ENCODE measurements at places on chromosomes 7 and 10. TPM values are rescaled to one million over a fixed set of nuclear protein-coding genes. Genes with fewer than 3 reads are reported as not detected.

Gene ABCC2
- total RNA-seq: 0.69 TPM

Gene NRCAM
- 0.86 TPM for total RNA-seq

GRCh38 chr10:29994811-29995210 is 64.6 kb downstream of the JCAD start:
- DNase-seq: no peak

Gene FAM180A
- total RNA-seq: not detected

DNA sequence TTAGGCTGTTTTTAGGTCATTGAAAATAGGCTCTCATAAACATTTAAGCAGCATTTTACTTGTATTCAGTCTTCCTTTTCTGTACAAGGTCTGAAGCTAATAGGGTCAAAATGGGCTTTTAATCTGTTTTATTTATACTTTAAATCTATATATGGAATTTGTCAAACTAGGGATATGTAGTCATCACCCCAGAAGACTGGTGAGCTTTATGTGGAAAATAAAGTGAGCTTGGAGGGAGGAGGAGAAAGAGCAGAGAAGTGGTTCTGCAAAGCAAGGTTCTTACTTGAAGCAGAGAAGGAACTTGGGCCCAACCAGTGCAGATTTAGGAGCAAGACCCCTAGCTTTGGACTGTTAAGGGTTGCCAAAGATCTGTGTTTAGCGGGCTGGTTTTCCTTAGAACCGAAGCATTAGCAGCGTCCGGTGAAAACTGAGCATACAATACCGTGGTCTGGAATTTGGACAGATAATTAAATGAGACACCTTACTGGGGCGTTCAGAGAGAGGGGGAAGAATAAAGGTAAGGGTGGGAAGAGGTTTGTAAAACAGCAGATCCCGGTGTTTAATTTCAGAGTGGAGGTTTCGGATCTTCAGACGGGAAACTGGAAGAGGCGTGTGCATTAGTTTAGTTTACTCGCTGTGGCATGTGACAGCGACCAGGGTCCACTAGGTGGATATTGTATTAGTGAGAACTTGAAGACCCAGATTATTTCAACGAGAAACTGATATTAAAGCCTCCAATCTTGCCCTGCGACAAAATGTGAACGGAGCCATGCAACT is 2.4 kb downstream of the BAMBI start:
- peak; percentile 42 for DNase-seq

Gene EGR2
- 0.09 TPM for total RNA-seq

Gene OR6V1
- not detected for total RNA-seq

Gene HMX3
- not detected for total RNA-seq

Gene AQP1
- total RNA-seq: 25.9 TPM

DNA sequence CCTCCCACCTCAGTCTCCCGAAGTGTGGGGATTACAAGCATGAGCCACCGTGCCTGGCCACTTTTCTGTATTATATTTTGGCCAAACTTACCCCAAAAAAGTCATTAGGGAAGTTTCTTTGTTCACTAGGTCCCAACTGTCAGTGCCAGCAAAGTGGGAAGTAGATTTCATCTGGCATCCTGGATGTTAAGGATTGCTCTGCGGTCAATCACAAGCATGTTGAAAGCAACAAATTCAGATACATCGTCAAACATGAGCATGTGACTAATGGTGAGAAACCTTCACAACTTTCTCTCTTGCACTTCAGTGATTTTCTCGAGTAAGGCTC is 14.3 kb upstream of the LRRC17 start:
- DNase-seq: no peak

Gene AIFM2
- total RNA-seq: 15.3 TPM

Gene SLC16A9
- total RNA-seq: 34.1 TPM

Gene SLC25A13
- 73.5 TPM for total RNA-seq

- no peak for DNase-seq
Observed at GRCh38 chr7:47568547-47568946, 13.4 kb downstream of the TNS3 start.

DNA sequence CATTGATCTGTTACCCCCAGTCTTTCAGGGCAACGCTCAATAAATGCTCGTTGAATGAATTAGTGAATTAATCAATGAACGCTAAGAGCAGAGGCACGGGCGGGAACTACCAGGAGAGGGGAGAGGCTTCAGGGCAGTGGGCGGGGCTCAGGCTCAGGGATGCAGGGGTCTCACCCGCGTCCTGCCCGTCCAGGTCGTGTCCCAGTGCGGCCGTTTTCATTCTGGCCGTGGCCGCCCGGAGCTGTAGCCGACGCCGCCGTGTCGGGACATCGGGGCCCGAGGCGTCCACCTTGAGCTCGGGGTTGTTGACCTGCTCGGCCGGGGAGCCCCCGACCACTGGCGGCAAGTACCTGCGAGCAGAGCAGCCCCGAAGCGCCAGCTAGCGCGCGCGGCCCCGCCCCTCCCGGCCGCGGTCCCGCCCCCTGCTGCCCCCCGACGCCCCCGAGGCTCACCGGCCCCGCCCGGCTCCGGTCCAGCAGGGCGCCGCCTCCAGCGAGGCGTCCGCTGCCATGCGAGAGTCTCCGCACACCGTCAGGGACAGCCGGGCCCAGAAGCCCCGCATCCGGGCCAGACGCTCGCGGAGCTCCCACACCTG is 2.8 kb upstream of the GAL3ST4 start:
- no peak for DNase-seq

Gene MSRB2
- 29.0 TPM for total RNA-seq

- DNase-seq: no peak
Observed at GRCh38 chr10:69240455-69240854, 20.3 kb downstream of the HKDC1 start.

DNA sequence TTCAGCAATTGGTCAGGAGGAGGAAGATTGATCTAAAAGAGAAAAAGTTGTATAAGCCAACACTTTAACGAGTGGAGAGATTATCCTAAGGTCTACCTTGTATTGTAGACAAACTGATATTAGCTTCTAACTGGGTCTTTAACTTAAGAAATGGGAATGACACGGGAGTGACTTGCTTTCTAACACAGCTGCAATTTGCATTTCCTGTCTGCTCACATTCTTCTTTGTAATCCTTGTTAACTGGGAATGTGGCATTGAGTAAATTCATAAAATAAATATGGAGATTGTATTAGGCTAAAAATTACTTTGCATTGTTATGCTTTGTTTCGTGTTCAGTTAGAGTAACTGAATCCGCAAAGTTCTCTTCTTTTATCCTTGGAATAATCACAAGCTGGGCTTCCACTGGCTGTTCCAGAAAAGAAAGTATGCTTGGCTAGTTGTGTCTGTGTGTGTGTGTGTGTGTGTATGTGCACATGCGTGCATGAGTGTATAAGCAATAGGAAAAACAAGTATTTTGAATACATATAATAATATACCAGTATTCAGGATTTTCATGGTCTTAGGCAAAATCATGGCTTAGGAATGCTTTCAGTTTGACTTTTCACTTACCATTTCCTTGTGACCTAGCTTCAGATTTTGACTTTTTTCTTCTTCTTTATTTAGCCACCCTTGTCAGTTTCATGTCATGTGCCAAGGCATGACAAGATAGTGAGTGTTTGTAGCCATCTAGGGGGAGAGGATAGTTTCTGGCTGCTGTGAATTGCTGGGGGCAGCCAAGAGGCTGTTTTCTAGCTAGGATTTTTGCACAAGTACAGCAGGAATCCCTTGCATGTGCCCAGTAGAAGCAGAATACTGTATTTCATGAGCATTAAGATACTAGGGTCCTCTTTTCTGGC is 54.5 kb upstream of the FZD8 start:
- no peak for DNase-seq

DNA sequence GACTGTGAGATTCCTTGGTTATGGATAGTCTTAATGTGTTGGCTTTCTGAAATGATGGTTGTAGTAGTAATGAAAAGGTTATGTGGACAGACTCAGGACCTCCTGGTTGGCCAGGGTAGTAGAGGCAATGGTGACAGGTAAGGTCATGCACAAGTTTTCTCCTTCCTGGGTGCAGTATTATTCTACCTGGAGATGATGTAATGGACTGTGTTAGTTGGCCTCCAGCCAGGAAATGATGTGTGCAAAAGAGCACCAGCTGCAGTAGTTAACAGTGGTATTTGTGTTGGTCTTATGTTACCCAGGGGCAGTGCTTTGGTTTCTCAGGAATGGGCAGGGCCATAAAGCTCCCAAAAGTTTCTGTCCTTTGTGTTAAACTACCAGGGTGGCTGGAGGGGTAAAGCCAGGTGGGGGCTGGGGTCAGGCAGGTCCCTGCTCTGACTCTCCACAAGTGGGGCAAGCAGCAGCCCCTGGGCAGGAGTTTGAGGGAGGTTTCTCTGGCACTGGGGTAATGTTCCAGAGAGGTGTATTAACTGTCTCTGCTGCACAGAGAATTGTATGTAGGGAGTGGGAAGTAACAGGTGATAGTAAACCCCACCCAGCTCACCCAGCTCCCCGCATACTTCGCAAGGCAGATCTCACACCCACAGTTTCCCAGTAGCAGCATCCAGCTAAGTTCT is 36.3 kb downstream of the GPR22 start:
- no peak for DNase-seq

GRCh38 chr7:50181081-50181480 is 88.0 kb upstream of the ZPBP start:
- no peak for DNase-seq

Gene PODXL
- 446 TPM for total RNA-seq

DNA sequence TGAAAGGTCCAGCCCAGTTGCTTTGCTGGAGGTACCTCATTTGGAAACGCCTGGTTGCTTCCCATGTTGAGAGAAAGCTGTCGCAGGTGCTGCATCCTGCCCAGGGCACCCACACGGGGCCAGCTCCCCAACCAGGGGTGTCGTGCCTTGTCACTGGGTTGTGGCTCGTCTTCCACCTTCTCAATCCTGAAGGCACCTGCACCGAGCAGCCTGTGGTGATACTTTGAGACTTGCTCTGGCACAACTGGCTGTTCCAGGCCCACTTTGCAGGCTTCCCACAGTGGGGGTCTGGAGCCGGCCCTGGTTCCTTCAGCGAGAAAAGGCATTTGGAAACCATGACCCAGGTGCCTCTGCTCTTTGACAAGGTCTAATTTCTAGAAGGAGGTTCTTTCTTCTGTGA is 197.3 kb upstream of the PPP2R2D start:
- DNase-seq: no peak

Gene CALY
- not detected for total RNA-seq

- peak; percentile 51 for DNase-seq
Observed at GRCh38 chr7:1521456-1521855, 9.0 kb upstream of the MAFK start.

DNA sequence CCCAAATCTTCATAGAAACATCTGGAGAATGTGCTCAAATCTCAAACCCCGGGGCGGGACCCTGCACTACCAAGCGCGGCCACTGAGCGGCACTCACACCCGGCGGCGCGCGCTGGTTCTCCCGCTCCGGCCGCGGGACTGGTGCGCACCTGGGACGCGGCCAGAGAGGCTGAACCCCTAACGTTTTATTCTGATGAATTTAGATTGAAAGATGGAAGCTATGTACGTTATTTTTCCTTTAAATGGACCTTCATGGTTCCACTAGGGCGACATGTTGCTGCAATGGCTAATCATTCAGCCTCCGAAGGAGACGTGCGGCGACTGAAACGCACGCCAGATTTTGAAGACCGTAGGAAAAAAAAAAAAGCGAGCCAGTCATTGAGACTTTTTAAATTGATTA is 107.0 kb upstream of the INSIG1 start:
- DNase-seq: peak; percentile 11

Gene DRGX
- not detected for total RNA-seq

Gene ANKRD30A
- not detected for total RNA-seq

Gene LRRD1
- not detected for total RNA-seq

Gene SDHAF3
- total RNA-seq: 8.4 TPM

Data from A172 (cell line).